ENCODE measurements at places on chromosomes 11 and 22. TPM values are rescaled to one million over a fixed set of nuclear protein-coding genes. Genes with fewer than 3 reads are reported as not detected.

The ZP1 gene
- total RNA-seq: not detected

The SERHL2 gene
- total RNA-seq: 1.3 TPM

The LZTR1 gene
- total RNA-seq: 43.8 TPM

The TH gene
- not detected for total RNA-seq

The GRAP2 gene
- total RNA-seq: not detected

The RTCB gene
- total RNA-seq: 140 TPM

Data from thoracic aorta endothelial cell (primary cell).